Caki2 (cell line): ENCODE measurements at places on chromosomes 4 and X. TPM values are rescaled to one million over a fixed set of nuclear protein-coding genes. Genes with fewer than 3 reads are reported as not detected.

MGAT4D gene
- total RNA-seq, result not detected in 2 replicates

ARHGAP10 gene
- 4.4 and 8.3 TPM in 2 replicates for total RNA-seq

DNA sequence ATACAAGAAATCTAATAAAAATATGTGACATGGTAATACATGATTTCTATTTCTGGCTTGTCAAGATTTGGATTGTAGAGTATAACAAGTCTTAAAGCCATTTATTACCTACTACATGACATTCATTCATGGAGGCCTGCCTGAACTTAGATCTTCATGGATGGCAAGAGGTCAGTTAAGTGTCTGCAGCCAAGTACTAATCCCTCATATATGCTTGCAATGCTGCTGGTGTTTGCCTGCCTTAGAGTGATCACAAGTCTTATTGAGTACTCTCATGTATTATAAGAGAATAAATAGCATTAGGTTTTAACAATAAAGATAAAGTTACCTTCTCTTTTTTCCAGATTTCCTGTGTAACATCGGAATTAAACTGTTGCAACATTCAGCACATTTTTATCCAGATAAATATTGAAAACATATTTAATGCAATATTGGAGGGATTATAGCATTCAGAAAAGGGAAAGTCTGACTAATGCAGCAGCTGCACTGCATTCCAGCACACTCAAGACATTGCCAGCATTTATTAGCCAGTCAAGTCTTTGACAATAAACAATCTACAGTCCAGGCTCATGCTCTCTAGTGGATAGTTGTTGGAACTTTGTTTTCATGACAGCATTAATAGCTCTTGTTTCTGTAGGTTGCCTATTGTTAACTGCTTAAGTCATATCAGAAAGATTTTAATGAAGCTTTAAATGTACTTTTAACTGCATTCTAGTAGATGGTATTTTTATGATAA is 737.1 kb downstream of the FAT4 start:
- peak; percentile 2 for DNase-seq

DNA sequence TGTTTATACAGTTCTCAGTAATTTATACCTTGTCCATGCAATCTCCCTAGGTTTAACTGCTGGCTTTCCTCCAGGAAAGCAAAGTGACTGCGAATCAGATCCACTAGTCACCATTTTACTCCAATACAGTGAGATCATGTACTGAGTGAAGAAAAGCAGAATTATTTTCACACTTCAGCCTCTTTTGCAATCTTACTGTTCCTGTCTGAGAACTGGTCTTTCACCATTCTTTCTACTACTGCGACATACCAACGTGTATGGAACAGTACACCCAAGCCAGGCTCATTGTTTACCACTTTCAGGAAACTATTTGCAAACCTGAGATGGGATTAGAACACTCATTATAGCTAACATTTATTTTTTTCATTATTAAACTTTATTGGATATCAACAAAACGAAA is 8.0 kb upstream of the MSL3 start:
- no peak for DNase-seq

DNA sequence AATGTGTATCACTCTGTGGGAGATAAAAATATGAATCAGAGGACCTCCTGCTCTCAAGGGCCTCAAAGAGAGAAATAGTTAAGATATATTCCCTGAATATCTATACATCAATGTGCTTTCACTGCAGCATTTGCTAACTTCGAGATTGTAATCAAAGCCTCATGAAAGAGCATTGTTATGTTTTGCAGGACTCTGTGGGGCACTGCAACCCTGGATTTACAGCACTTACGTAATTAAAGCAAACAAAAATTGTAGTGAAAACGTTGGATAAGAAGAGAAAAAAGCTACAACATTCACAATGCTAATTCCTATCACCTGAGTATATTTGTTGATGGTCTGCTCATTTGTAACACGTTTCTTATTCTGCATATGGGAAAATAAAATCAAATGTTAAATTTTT is 48.0 kb downstream of the ETNPPL start:
- DNase-seq, result no peak

GRCh38 chr4:25012655-25013054 is 18.1 kb downstream of the LGI2 start:
- DNase-seq, result no peak

GRCh38 chr4:129821963-129822362 is 726.0 kb downstream of the C4orf33 start:
- DNase-seq, result no peak

- DNase-seq, result no peak
Observed at GRCh38 chr4:185192059-185192458, 11.7 kb downstream of the CFAP97 start.
